Brain microvascular endothelial cell (primary cell): ENCODE measurements at places on chromosomes 4 and X.

DNA sequence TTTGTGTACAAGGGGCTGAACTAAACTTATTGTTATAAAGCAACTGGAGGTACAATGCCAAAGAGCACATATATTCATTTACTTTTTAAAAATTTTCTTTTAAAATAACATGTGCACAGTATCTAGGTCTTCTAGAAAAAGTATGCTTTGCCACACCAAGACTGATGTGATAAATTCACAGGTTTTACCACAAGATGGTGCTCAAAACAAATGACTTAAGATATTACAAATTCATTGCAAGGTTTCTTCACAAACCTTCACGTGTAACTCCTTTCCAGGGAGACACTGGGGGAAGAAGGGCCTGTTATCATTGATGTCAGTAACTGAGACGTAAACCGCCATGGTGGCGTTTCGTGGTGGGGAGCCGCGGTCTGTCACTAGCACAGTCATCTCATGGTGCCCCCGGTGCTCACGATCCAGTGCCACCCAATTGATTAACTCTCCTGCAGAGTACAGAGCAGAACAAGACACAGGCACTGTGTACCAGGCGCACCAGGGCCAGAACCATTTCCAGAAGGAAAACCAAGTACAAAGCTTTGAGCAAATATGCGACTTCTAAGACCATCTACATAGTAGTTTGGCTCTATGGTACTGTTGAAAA is 162.2 kb downstream of the DCHS2 start:
- DNase-seq: no peak

DNA sequence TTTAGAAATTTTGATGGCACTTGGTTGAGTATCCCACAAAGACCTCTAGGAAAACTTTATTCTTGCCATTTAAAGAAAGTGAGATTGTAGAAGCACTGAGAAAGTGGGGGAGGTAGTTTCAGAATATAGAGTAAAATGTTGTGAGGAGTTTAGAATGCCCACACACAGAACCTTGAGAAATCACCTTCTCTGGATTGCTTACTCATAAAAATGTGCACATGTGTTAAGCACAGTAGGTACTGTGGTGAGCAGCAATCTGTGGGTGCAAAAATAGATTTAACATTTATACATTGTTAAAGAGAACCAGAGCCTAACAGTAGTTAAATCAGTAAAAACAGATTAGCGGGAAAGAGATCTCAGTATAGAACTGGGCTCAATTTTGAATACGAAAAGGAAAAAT is 201.2 kb upstream of the NWD2 start:
- DNase-seq: no peak

DNA sequence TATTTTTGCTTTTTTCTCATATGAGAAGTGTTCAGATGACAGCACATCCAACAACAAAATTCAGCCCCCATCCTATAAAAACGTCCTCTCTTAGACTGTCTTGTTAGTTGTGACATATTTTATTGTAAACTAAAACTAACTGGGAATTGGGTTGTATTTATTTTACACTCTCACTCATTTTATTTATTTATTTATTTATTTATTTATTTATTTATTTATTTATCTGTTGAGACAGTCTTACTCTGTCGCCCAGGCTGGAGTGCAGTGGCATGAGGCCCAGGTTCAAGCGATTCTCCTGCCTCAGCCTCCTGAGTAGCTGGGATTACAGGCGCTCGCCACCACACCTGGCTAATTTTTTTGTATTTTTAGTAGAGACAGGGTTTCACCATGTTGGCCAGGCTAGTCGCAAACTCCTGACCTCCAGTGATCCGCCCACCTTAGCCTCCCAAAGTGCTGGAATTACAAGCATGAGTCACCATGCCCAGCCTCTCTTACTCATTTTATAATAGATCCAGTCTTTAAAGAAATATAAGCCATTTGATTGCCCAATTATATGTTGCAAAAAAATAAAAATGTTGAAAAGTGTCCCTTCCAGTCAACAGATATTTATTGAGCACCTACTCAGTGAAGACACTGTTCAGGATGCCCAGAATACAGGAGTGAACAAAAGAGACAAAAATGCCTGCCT is 44.6 kb downstream of the PALLD start:
- DNase-seq: peak; percentile 83

- DNase-seq: no peak
These were observed 284.4 kb downstream of the AFF2 start for GRCh38 chrX:148784856-148785255.

DNA sequence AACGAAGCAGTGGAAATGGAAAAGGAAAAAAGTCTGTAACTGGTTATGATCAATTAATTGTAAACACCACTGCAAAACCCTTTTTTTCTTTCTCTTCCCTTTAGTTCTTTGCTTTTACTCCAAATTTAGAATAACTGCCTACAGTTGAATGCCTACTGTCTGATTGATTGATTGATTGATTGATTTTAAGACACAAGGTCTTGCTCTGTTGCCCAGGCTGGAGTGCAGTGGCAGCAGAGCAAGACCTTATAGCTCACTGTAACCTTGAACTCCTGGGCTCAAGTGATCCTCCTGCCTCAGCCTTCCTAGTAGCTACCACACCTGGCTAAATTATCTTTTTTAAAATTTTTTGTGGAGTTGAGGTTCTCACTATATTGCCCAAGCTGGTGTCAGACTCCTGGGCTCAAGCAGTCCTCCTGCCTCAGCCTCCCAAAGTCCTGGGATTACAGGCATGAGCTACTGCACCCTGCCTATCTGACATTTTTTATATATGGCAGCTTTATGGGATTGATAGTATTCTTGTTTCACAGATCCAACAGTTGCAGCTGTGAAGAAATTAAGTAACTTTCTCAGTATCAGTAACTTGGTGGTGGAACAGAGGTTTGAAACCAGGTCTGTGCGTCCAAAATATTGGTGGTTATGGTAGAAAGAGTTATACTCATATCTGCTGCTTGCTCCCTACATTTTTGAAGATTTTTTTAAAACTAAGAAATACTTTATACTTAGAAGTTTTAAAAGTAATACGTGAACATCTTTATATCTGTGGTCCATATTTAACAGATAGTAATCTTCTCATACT is 12.4 kb downstream of the UBE2K start:
- no peak for DNase-seq

DNA sequence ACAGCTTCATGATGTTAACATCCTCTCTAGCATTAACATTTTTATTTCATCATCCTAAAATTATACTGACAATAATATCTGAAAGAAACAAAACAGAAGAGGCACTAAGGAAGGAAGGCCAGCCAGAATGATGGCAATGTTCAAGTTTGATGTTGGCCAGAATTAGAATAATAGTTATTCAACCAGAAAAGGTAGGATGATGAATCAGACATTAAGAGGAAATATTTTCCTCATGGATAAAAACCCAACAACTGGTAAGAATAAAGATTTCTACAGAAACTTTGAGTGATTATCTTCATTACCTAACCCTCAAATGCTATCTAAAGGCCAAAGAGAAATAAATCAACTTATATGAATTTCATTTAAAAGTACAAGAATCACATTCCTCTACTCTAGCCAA is 105.2 kb downstream of the PDE5A start:
- no peak for DNase-seq

DNA sequence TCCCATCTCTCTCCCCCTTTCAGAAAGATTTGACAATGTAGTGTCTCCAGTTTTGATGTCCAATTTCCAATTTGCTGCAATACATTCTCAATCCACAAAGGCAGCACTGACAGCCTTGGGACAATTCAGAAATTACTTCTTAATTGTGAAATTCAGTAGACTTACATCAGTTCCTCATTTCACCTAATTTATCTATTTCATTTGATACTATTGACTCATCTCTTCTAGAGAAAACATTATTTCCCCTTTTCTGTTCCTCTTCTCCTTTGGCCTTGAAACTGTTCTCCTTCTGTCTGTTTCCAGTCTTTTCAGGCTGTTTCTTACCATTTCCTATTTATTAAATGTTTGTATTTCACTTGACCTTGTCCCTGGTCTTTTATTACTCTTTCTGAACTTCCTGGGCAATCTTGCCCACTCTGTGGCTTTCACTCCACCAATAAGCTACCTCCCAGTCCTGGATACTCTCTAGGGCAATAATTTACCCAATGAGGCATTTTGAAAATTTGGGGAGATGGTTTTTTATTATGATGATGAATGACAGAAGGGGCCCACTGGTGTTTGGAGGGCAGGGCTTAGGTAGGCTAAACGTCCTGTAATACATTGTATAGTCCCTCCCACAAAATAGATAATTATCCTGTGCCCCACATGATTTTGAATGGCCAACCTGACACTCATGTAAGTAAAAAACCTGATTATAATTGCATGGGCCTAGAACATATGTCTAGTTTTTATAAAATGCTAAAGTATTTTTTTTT is 498.0 kb upstream of the BOD1L1 start:
- no peak for DNase-seq

GRCh38 chr4:7861440-7861881 is 78.2 kb downstream of the AFAP1 start:
- peak; percentile 87 for DNase-seq

GRCh38 chrX:78213331-78213730 is 73.9 kb upstream of the TAF9B start:
- no peak for DNase-seq

- DNase-seq: no peak
These were observed 1.1 kb downstream of the PCSK1N start for GRCh38 chrX:48834383-48834709.

DNA sequence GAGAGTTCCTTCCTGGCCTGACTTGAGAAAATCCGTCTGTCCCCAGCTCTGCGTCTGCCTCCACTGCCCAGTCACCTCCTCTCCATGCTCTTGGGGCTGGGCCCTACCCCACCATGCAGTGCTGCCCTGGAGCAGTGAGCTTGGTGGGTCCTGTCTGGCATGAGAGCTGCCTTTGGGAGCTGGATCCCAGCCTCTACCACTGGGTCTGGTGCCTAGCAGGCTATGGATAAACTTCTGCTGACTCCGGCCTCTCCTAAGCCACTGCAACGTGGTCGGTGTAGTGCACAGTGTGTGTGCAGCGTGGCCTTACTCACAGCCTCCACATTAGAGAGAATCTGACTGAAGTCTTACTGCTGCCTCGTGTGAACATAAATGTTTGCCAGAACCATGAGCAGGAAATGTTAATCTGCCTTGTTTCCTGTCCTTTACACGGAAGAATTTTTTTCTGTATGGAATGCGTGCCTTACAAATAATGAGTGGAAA is 47.6 kb downstream of the HTT start:
- DNase-seq: peak; percentile 51

- no peak for DNase-seq
These were observed 67.2 kb upstream of the IBSP start for GRCh38 chr4:87732033-87732765.

GRCh38 chr4:169583563-169583962 is 28.8 kb downstream of the NEK1 start:
- DNase-seq: peak; percentile 6

GRCh38 chrX:13085526-13085925 is 41.1 kb upstream of the FAM9C start:
- no peak for DNase-seq

GRCh38 chr4:149896432-149896831 is 80.8 kb upstream of the IQCM start:
- DNase-seq: peak; percentile 38

DNA sequence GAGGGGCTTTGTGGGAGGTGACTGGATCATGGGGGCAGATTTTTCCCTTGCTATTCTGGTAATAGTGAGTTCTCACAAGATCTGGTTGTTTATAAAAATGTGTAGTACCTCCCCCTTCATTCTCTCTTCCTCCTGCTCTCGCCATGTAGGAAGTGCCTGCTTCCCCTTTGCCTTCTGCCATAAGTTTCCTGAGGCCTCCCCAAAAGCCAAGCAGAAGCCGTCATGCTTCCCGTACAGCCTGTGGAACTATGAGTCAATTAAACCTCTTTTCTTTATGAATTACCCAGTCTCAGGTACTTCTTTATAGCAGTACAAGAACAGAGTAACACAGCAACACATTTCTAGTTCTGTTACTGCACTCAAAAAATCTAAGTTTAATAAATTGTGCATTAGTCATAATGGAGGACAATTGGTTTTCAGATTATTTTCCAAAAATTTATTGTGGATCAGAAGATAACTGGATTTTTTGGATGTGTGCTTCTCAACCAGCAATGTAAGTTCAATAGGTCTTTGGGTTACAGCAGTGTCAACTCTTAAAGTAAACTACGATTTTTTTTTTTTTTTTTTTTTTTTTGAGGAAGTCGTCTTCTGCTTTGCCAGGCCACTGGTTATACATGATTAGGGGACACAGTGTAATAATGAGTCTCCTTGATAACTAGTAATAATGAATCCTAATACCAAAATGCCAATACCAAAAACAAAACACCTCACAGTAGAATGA is 69.9 kb downstream of the CHIC2 start:
- no peak for DNase-seq

DNA sequence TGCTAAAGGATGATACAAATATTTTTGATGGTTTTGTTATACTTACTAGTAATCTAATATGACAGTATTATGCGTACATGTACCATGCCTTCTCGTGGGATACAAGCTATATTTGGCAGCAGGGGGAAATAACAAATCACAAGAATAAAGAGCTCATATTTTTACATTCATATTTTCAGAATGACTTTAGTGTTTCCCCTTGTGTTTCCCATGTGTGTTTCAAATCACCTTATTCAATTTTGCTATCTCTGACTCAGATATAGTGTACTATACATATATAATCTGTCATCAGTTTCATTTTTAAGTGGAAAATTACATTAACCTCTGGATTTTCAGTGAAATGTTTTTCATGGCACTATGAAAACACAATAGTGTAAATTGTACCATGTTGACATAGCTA is 146.8 kb downstream of the RPA4 start:
- DNase-seq: no peak

DNA sequence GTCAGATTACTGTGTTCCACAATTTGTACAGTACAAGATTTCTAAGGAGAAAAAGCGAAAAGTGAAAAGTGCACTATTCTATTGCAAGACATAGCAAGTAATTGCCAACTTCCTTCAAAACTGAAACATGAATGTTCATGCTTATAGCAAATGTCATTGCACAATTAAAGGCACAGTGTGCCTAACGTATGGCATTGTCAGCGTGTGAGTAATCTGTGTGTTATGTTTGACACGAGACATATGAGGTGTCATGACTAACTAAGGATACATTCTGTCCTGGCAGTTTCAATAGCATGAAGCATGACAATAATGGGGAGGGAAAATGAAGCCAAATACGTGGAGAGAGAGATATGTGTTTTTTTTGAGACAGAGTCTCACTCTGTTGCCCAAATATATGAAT is 33.6 kb upstream of the TBC1D9 start:
- no peak for DNase-seq

- no peak for DNase-seq
These were observed 393.7 kb downstream of the GASK1B start for GRCh38 chr4:157779081-157779480.

GRCh38 chr4:110900213-110900769 is 277.4 kb upstream of the PITX2 start:
- no peak for DNase-seq

DNA sequence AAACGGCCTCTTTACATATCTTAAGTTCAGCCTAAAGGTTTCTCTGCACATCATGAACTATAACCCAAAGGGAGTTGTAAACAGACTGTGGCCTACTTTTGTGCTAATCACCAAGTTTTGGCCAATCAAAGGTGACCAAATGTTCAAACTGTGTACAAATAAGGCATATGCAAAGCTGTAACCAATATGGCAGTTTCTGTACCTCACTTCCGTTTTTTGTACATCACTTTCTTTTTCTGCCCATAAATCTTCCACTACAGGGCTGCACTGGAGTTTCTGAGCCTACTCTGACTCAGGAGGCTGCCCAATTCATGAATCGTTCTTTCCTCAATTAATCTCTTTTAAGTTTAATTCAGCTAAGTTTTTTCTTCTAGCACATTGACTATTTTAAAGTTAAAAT is 318.7 kb downstream of the SLC7A11 start:
- no peak for DNase-seq
